Calu3 (cell line): ENCODE measurements at places on chromosomes 5 and 9.

GRCh38 chr9:134621558-134622110 is 20.0 kb upstream of the COL5A1 start:
- peaks cover 55% of the 10 kb centered on the region for H3K27me3 ChIP-seq
- no peak for DNase-seq
- H3K4me3 ChIP-seq = no peak overlapping the region
- H3K4me1 ChIP-seq = no peaks in the 10 kb centered on the region
- no peaks in the 10 kb centered on the region for H3K36me3 ChIP-seq

- no peak for DNase-seq
- H3K27ac ChIP-seq = no peak overlapping the region
- H3K4me3 ChIP-seq = no peak overlapping the region
These were observed 509.8 kb downstream of the DIRAS2 start for GRCh38 chr9:90132866-90133265.

- H3K27me3 ChIP-seq = no peaks in the 10 kb centered on the region
- H3K36me3 ChIP-seq = no peaks in the 10 kb centered on the region
- no peak for DNase-seq
- no peaks in the 10 kb centered on the region for H3K4me1 ChIP-seq
These were observed 23.8 kb downstream of the PLAC8L1 start for GRCh38 chr5:146081556-146081955.

DNA sequence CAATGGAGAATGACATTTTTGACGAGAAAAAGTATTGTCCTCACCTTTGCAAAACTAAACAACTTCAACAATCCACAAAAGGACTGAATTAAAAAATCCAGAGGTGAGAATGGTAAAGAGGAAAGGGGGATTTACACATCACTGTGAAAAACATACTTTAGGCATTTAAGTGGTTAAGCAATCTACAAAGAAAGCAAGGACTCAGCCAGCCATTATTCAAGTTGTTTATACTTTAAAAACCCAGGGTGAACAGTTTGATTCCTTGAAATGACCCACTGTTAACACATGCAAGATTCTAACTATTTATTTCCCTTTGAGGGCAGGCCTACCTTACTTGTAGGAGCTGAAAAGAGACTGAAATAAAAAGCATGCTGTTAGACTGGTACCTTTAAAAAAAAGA is 29.3 kb downstream of the TUT7 start:
- H3K27ac ChIP-seq = no peak overlapping the region
- no peaks in the 10 kb centered on the region for H3K4me1 ChIP-seq
- no peaks in the 10 kb centered on the region for H3K27me3 ChIP-seq

DNA sequence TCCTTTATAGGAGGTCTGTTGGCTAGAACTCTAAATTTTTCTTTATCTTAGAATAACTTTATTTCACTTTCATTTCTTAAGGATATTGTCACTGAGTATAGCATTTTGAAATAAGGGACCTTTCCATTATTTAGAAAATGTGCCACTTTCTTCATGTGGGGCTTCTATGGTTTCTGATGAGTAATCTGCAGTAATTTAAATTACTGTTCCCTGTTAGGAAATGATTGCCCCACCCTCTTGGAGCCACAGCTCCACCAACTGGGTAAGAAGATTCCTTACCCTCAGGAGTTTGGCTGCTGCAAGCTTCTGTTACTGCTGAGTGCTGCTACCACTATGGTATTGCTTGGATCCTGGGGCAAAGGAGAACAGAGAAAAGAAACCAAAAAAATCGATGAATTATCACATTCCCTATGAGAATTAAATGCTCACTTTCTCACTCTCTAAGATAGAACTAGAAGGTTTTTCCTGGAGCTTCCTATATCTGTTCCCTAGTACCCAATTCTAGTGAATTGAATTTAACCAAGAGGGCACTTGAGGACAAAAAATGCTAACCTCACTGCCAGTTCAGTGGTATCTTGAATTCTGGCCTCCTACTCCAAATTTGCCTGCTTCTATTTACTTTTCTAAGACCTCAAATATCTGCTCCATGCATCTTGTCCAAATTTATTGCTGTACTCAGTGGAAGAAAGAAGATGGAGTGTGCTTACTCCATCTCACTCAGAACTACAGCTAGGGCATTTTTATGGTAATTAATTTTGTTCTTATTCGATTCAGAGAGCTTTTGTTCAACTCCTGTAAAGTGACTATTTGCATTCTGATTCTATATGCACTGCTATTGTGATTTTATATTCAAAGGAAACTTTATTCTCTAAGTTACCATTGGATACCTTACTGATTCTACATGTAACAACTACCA is 2111.3 kb downstream of the MAT2B start:
- no peaks in the 10 kb centered on the region for H3K4me1 ChIP-seq
- H3K27me3 ChIP-seq = no peaks in the 10 kb centered on the region
- no peak overlapping the region for H3K4me3 ChIP-seq
- DNase-seq = peak; percentile 19
- no peak overlapping the region for H3K27ac ChIP-seq

GRCh38 chr5:173237143-173237874 is 2.3 kb upstream of the NKX2-5 start:
- peak overlapping the region; percentile 44 for H3K4me3 ChIP-seq
- H3K27ac ChIP-seq = no peak overlapping the region
- peaks cover 21% of the 10 kb centered on the region for H3K4me1 ChIP-seq
- DNase-seq = no peak
- no peaks in the 10 kb centered on the region for H3K36me3 ChIP-seq

- H3K4me3 ChIP-seq = no peak overlapping the region
- no peaks in the 10 kb centered on the region for H3K27me3 ChIP-seq
- H3K4me1 ChIP-seq = peaks cover 28% of the 10 kb centered on the region
- no peak for DNase-seq
These were observed 531.9 kb upstream of the CHD1 start for GRCh38 chr5:99460701-99461100.

- H3K36me3 ChIP-seq = no peaks in the 10 kb centered on the region
- H3K4me1 ChIP-seq = peaks cover 13% of the 10 kb centered on the region
- H3K27me3 ChIP-seq = no peaks in the 10 kb centered on the region
- peak; percentile 54 for DNase-seq
These were observed 22.1 kb upstream of the STXBP1 start for GRCh38 chr9:127589955-127590370.

DNA sequence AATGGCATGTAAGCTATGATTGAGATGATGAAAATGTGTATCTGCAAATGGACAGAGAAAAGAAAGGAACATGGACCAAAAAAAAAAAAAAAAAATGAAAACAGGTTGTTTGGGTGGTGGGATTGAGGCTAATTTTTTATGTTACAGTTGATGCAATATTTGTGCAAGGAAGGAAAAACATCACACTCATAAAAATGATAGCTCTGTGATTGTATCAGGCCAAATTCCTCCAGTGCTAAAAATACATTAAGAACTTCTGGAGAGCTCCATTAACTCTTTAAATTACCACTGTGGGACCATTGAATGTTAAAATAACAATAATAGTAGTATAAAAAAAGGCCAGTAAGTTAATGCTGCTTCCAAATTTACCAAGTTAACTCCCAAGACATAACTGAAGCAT is 79.5 kb upstream of the MSX2 start:
- no peak overlapping the region for H3K4me3 ChIP-seq
- no peaks in the 10 kb centered on the region for H3K36me3 ChIP-seq
- H3K27ac ChIP-seq = no peak overlapping the region
- H3K27me3 ChIP-seq = no peaks in the 10 kb centered on the region

DNA sequence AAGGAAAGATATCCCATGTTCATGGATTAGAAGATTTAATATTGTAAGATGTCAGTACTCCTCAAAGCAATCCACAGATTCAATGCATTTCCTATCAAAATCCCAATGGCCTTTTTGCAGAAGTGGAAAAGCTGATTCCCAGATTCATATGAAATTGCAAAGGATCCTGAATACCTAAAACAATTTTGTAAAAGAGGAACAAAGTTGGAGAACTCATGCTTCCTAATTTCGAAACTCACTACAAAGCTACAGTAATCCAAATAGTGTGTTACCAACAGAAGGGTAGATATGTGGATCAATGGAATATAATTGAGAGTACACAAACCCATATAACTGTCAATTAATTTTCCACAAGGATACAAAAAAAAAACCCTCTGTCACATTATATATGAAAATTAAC is 154.3 kb upstream of the ZNF618 start:
- no peaks in the 10 kb centered on the region for H3K36me3 ChIP-seq
- no peak for DNase-seq
- H3K27me3 ChIP-seq = peaks cover 39% of the 10 kb centered on the region

DNA sequence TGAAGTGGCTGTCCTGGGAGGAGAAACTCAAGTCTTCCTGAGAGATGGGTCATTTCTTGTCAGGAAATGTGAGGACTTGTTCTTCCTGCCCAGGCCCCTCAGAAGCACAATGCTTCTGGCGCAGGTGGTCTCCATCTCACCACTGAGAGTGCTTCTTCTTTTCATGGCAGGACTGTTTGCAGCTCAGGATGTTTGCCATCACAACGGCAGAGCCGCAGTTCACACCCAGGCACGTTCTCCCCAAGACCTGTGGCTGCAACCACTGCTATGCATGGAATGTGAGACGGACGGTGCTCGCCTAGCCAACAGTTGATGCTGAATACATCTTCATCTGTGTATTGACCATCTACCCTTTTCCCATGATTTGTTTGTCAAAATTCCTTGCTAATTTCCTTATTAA is 216.3 kb downstream of the GADD45G start:
- peak; percentile 6 for DNase-seq
- H3K4me3 ChIP-seq = no peak overlapping the region
- no peak overlapping the region for H3K27ac ChIP-seq

DNA sequence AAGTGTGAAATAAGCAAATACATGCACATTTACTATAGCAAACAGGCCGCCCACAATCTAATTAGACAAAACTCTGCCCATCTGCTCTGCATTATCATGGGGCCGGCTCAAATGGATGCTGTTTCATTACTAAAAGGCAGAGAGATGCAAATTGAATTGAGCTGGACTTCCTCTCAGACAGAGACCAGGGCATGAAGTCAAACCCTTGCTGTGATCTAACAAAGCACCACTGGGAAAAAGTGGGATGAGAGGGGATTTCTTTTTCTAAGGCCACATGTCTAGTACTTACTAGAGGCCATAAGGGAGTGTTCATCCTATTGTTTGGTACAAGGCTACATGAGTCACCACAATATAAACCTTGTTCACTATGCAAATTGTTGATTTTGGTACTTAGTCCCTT is 614.7 kb downstream of the ISL1 start:
- H3K27ac ChIP-seq = no peak overlapping the region
- H3K36me3 ChIP-seq = no peaks in the 10 kb centered on the region
- H3K4me3 ChIP-seq = no peak overlapping the region
- DNase-seq = no peak
- no peaks in the 10 kb centered on the region for H3K4me1 ChIP-seq
- no peaks in the 10 kb centered on the region for H3K27me3 ChIP-seq

- H3K27me3 ChIP-seq = no peaks in the 10 kb centered on the region
- no peaks in the 10 kb centered on the region for H3K36me3 ChIP-seq
- H3K27ac ChIP-seq = no peak overlapping the region
- H3K4me1 ChIP-seq = no peaks in the 10 kb centered on the region
These were observed 194.0 kb downstream of the HTR1A start for GRCh38 chr5:63768221-63768620.

GRCh38 chr5:21164425-21164824 is 1176.4 kb upstream of the CDH18 start:
- H3K4me1 ChIP-seq = peaks cover 19% of the 10 kb centered on the region
- no peaks in the 10 kb centered on the region for H3K27me3 ChIP-seq
- DNase-seq = no peak
- H3K36me3 ChIP-seq = peaks cover under 1% of the 10 kb centered on the region

GRCh38 chr9:77442436-77442835 is 205.7 kb downstream of the GNA14 start:
- H3K36me3 ChIP-seq = no peaks in the 10 kb centered on the region
- DNase-seq = no peak
- peaks cover 13% of the 10 kb centered on the region for H3K27me3 ChIP-seq
- H3K4me1 ChIP-seq = no peaks in the 10 kb centered on the region

GRCh38 chr5:82349652-82350051 is 71.5 kb upstream of the RPS23 start:
- H3K4me1 ChIP-seq = peaks cover 30% of the 10 kb centered on the region
- H3K4me3 ChIP-seq = no peak overlapping the region
- no peak overlapping the region for H3K27ac ChIP-seq
- no peaks in the 10 kb centered on the region for H3K27me3 ChIP-seq

DNA sequence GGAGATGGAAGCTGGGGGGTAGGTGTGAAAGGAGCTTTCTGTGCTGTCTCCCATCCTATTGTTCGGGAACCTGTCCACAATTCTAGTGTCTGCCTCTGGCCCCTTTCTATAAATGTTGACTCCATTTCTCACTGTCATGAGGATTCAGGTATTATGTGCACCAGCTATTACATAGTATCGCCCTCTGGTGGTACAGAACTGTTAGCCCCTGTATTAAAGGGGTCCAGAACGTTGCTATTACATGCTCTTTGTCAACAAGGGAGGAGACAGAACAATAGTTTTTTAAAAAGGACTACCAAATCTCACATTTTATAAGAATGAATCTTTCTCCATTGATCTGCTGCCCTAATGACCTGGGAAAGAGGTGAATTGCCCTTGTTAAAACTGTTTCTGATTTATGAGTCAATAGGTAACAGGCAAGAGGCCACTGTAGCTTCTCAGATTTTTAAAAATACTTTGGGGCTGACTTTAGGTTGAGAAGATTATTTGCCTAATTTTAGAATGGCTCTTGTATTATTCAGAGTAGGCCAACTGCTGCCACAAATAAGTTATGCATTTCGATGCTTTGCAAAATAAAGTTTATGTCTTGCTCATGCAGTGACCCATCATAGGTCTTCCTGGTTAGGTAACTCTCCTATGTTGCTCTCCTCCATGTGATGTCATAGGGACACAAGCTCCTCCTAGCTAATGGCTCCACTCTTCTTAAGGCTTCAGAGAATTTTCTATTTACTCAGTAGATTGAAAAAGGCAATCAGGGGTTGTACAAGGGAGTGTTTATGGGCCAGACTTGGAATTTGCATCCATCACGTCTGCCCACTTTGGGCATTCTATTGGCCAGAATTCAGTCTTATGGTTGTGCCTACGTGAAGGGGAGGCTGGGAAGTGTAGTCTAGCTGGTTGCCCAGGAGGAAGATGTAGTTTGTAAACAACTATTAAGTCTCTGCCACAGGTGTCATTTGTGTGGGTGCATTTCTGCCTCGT is 20.8 kb downstream of the DCANP1 start:
- peaks cover 25% of the 10 kb centered on the region for H3K27me3 ChIP-seq
- H3K4me1 ChIP-seq = no peaks in the 10 kb centered on the region
- H3K27ac ChIP-seq = no peak overlapping the region
- no peak overlapping the region for H3K4me3 ChIP-seq

- DNase-seq = no peak
- H3K36me3 ChIP-seq = peaks cover 40% of the 10 kb centered on the region
- H3K27me3 ChIP-seq = peaks cover 22% of the 10 kb centered on the region
- peak overlapping the region; percentile 80 for H3K27ac ChIP-seq
- H3K4me1 ChIP-seq = peaks cover 18% of the 10 kb centered on the region
- H3K4me3 ChIP-seq = peak overlapping the region; percentile 96
These were observed 943 bp downstream of the SFXN1 start for GRCh38 chr5:175479125-175479881.

- H3K27me3 ChIP-seq = peaks cover 70% of the 10 kb centered on the region
- DNase-seq = no peak
- no peaks in the 10 kb centered on the region for H3K4me1 ChIP-seq
- H3K36me3 ChIP-seq = no peaks in the 10 kb centered on the region
These were observed 36.1 kb downstream of the CFAP90 start for GRCh38 chr5:7814816-7815215.

DNA sequence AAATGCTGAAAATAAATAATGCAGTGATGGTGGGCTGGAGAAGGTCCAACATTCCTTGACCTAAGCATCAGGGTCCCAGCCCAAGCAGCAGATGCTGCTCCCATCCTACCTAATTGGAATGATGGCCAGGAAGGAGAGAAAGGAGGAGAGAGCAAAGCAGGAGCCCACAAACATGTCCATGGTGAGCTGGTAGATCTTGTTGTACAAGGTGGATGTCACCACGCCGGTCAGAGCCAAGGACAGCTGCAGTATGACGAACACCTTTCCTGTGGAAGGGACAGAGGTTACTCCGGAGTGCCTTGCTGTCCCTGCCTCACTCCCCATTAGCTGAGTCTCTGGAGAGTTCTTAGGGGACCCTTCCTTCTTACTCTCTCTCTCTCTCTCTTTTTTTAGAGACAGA is 4.3 kb downstream of the SLC46A2 start:
- H3K27ac ChIP-seq = no peak overlapping the region
- peaks cover 5% of the 10 kb centered on the region for H3K36me3 ChIP-seq
- H3K4me3 ChIP-seq = no peak overlapping the region
